ENCODE measurements at places on chromosomes 4 and X.
A peak's percentile ranks its signal among the peaks of the same experiment; 100 is the strongest.

GRCh38 chrX:101347859-101348451 lies 587 bp downstream of the TIMM8A start:
- DNase-seq = peak; percentile 6

DNA sequence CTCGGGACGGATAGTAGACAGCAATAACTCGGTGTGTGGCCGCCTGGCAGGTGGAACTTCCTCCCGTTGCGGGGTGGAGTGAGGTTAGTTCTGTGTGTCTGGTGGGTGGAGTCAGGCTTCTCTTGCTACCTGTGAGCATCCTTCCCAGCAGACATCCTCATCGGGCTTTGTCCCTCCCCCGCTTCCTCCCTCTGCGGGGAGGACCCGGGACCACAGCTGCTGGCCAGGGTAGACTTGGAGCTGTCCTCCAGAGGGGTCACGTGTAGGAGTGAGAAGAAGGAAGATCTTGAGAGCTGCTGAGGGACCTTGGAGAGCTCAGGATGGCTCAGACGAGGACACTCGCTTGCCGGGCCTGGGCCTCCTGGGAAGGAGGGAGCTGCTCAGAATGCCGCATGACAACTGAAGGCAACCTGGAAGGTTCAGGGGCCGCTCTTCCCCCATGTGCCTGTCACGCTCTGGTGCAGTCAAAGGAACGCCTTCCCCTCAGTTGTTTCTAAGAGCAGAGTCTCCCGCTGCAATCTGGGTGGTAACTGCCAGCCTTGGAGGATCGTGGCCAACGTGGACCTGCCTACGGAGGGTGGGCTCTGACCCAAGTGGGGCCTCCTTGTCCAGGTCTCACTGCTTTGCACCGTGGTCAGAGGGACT lies 5.7 kb upstream of the MSANTD1 start:
- no peak for DNase-seq

GRCh38 chr4:92872604-92873003 lies 568.8 kb downstream of the GRID2 start:
- DNase-seq = no peak

- DNase-seq = no peak
Measured at GRCh38 chrX:8433109-8434062, 31.2 kb upstream of the VCX3B start.

GRCh38 chr4:61200916-61201526 lies 895 bp downstream of the ADGRL3 start:
- no peak for DNase-seq

GRCh38 chr4:10061650-10062415 lies 40.5 kb upstream of the SLC2A9 start:
- DNase-seq = no peak

DNA sequence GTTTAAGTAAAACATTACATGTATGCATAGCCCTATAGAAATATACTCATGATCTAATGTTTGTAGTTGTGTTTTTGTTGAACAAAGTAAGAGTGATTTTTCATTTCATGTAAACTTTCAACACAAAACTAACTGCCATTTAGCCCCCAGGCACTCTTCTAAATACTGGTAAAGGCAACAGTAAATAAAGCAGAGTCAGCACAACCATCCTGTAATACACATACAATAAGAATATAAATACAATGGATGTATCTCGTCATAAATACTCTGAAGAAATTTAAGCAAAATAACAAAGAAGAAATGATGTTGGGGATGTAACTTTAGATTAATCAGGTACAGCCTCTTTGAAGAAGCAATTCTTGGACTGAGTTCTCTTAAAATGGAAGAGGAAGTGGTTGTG lies 821.2 kb downstream of the ARAP2 start:
- DNase-seq = no peak

- DNase-seq = no peak
Measured at GRCh38 chr4:25467843-25468242, 90.8 kb downstream of the ANAPC4 start.

DNA sequence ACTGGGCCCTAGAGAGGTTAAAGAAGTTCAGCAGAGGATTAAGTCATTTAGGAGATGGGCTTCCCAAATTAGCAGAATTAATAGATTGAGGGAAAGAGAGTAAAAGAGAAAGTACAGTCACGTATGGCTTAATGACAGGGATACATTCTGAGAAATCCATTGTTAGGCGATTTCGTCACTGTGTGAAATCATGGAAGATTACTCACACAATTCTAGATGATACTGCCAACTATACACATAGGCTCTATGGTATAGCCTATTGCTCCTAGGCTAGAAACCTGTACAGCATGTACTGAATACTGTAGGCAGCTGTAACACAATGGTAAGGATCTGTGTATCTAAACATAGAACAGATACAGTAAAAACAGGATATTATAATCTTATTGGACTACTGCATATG lies 180.6 kb downstream of the RNF150 start:
- peak; percentile 7 for DNase-seq

DNA sequence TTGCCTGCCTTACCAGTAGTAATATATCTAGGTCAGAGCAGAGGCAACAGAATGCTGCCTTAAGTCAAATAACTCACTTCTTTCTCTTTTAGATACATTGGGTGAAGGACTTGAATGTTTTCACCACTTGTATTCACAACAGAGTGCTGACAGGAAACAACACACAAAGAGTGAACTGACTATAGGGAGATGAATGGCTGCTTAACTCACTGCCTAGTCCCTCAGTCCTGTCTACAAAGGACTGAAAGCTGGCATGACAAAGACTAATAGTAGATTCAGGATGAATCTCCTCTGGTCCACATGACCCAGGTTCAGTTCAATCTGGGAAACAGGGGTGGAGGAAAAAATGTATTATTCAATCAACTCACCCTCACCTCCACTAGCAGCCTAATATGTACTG lies 134.2 kb downstream of the GALNTL6 start:
- no peak for DNase-seq

- no peak for DNase-seq
Measured at GRCh38 chr4:53861856-53862610, 202.4 kb downstream of the CHIC2 start.

DNA sequence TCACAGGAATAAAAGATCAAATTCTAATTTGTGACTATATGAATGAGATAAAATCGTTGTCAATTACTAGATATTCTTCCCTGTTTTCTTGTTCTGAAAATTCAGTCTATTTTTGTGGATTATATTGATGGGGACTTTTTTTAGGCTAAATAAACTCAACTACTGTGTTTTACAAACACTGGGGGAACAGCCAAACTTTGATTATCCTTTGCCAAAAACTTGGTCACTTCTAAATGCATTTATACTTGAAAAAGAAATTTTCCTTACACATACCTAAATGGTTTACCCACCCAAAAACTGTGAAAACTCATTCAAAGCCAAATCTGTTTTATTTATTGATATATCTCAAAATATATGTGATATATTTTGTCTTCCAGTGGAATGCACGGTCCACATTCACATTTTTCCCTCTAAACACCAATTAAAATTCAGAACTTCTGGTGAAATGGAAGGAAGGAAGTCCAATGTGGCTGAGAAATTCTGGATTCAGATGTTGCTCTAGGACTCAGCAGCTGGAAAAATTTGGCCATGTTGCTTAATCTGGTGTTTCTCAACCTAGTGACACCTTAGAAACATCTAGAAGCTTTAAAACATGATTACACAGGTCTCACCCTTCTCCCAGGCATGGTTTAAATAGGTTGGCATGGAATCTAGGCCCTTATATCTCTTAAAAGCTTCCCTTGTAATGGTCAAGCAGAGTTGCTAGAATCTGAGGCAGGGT lies 28.6 kb upstream of the ARHGAP24 start:
- no peak for DNase-seq

DNA sequence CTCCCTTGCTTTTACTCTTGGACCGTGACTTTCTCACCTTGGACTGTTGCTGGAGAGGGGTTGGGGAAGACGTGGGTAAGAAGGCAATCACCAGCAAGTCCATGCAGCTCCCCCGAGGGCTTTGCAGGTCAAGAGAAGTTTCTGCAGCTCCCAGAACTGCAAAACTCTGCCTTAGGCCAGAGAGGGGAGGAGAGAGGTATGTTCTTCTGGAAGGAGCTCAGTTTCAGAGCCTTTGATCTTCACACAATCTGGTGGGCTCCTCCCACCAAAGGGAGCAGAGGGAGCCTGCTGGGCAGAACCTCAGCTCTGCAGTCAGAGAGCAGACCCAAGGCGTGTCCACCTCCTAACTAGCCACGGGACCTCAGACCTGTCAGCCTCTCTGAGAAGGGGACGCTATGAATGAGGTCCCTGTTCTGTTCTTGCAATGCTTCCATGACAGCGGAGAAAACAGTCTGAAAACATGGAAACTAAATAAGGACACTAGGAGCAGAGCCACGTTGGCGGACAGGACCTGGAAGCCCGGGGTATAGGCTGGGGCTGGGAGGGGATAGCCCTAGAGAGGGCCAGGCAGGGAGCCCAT lies 92.8 kb downstream of the EVC2 start:
- no peak for DNase-seq

GRCh38 chrX:134603806-134604700 lies 54.2 kb downstream of the PLAC1 start:
- peak; percentile 28 for DNase-seq

GRCh38 chr4:78024085-78024484 lies 33.0 kb upstream of the FRAS1 start:
- DNase-seq = no peak

DNA sequence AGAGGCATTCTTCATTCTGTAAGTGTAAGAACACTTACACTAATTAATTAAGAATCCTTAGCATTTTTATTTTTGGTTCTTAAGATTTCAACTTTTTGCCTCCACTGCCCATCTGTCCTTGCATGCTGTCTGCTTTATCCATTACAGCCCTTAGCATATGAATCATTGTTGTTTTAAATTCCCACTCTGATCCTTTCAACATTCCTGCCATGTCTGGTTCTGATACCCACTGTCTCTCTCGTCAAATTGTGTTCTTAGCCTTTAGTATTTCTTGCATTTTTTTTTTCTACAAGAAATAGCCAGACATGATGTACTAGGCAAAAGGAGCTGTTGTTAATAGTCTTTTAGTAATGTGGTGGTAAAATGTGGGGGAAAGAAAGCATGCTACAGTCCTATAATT lies 1360.0 kb downstream of the TECRL start:
- DNase-seq = no peak

DNA sequence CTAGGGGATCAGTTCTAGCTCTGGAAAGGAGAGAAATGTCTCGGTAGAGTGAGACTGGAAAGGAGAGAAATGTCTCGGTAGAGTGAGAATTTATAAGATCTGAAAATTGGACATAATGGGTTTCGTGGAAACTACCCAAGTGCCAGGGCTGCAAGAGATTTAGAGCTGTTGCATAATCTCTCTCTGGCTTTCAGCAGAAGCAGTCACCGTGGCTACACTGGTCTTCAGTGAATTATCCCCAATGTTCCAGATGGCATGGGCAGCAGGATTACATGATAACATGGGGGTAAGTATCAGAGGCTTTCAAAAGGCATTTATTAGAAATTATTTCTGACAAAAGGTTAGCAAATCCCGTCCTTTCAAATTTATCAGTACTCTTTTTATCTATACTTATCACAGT lies 435.5 kb downstream of the NKX6-1 start:
- no peak for DNase-seq

DNA sequence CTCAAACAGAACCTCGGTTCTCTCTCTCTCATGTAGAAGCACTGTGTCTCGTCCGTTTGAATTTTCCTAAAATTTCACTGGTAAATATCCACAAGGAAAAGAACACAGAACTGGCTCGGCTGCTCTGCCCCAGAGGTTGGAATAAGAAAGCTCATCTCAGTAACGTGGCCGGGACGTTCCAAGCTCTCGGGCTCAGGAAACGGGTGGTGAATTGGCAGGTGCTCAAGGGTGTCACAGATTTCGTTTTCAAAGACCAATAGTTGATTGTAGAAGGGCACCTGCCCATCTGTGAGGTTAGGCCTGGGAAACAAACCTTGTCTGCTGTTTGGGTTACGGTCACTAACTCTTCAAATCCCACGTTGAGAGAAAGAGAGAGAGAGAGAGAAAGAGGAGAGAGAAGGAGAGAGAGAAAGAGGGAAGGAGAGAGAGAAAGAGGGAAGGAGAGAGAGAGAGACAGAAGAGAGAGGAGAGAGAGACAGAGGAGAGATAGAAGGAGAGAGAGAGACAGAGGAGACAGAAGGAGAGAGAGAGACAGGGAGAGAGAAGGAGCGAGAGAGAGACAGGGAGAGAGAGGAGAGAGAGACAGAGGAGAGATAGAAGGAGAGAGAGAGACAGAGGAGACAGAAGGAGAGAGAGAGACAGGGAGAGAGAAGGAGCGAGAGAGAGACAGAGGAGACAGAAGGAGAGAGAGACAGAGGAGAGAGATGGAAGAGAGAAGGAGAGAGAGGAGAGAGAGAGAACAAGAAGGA lies 106.6 kb downstream of the CRLF2 start:
- no peak for DNase-seq

DNA sequence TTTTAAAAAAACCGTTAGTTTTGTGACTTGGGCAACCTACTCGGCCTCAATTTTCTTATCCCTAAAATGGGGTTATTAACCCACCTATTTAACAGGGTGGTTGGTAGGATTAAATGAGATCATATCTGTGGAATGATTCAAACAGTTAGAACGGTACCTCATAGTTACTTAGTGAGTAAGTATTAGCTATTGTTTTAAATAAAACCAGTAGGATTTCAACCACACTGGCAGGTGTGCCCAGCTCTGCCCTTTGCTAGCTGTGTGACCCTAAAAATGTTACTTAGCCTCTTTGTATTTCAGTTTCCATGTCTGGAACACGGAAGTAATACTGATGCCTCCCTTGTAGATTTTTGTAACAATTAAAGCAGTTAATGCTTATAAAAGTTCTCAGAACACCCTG lies 225.8 kb upstream of the SPRY1 start:
- no peak for DNase-seq

GRCh38 chr4:167784826-167785225 lies 307.5 kb upstream of the ANXA10 start:
- no peak for DNase-seq

DNA sequence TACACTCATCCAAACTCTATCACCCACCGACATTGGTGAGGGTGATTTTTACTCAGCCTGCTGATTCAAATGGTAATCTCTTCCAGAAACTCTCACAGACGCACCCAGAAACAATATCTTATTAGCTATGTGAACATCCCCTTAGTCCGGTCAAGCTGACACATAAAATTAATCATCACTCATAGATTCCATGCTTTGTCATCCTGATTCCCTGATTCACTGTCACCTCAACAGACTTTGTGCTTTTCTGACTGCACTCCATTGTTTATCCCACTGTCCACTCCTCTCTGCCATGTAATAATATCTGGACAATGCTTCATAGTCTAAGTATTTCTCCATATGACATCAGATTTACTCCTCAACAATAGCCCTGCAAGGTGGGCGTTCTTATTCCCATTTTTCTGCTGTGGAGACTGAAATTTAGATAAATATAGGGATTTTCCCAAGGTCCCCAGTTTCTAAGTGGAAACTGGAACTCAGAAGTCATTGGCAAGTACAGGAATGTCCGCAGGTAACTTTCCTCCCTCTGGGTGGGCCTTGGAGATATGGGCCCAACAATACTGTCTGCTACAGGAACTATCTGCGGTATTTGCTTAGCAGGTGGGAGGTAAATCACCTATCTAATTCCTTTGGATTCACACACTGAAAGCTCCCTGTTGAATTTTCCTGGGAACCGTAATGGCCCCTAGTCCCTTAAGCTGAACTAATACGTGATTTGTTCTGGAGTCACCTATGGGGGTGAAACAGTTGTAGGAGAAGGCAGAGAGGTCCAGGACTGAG lies 228.6 kb upstream of the BCOR start:
- no peak for DNase-seq
